ENCODE measurements at places on chromosomes 3 and 15.
A peak's percentile ranks its signal among the peaks of the same experiment; 100 is the strongest.

GRCh38 chr3:194031867-194032635, 103.9 kb upstream of the HES1 start:
- DNase-seq = no peak

- DNase-seq = no peak
These were observed 211.8 kb downstream of the TBC1D2B start for GRCh38 chr15:77865701-77866100.

DNA sequence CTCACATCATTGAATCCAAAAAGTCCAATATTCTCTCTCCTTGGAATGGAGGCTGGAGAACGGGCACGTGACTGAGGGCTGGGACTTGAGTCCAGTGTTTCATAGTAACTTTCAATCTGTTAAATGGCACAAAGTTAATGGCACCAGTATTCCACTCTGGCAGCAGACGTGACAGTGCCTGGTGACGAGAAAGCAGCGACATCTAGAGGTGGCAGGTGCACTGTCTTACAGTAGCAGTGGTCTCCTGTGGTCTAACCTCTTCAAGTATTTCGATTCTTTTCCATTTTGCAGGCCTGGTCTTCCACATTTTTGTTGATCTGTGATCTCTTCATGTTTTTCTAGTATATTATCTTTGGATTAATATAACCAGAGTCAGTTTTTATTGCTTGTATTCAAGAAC, 107.1 kb downstream of the OXSM start:
- no peak for DNase-seq

GRCh38 chr3:30661098-30661873, 54.9 kb downstream of the TGFBR2 start:
- no peak for DNase-seq

DNA sequence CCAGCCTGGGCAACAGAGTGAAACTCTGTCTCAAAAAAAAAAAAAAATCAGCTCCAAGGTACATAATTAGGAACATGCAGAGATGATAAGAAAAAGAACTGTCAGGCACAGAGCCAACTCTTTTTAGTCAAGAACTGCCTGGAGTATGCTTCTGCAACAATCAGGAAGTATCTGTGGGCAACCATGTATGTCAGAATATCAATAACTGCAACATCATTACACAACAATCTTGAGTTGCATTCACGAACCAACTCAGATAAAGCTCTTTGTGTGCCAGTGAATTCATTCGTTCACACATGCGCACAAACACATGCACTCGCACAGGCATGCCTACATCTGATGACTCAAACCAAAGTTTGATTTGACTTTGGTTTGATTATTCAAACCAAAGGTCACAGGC, 32.1 kb downstream of the EFHB start:
- DNase-seq = no peak

GRCh38 chr15:52112203-52112750, 298 bp downstream of the BCL2L10 start:
- DNase-seq = peak; percentile 89

GRCh38 chr3:52154135-52155094, at the start of gene POC1A:
TSS of gene POC1A (minus strand) at chr3:52154423. CDS start at chr3:52154372, 51 bp downstream.
- DNase-seq = peak; percentile 99

- DNase-seq = no peak
These were observed 32.0 kb downstream of the RAB11A start for GRCh38 chr15:65901336-65901735.

DNA sequence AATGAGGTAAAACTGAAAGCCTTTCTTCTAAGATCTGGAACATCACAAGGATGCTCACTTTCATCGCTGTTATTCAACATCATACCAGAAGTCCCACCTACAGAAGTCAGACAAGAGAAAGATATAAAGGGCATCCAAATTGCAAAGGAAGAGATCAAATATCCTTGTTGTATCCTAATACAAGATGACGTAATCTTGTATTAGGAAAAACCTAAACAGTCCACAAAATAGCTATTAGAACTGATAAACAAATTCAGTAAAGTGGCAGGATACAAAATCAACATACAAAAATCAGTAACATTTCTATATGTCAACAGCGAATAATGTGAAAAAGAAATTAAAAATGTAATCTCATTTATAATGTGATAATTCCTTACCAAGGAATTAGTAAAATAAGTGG, 195.1 kb upstream of the CBLB start:
- no peak for DNase-seq

DNA sequence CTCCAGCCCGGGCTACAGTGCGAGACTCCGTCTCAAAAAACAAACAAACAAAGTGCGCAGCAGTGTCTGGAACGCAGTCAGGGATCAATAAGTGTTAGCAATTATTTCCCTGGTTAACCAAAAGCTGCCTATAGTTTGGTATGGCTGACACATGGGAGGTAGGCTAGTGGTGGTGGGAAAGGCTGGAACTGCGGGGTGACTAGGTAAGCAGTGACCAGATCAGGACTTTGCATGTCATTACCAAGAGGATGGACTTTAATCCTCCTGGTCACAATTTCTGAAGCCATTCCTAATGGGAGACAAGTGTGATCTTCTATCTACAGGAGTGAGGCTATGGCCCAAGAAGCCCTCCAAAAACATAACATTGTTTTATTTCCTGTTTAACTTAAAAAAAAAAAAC, 47.8 kb downstream of the SLC30A4 start:
- DNase-seq = no peak

- no peak for DNase-seq
These were observed 31.7 kb upstream of the ST8SIA2 start for GRCh38 chr15:92362001-92362350.

- no peak for DNase-seq
These were observed 45.1 kb downstream of the HMCES start for GRCh38 chr3:129323651-129324294.

DNA sequence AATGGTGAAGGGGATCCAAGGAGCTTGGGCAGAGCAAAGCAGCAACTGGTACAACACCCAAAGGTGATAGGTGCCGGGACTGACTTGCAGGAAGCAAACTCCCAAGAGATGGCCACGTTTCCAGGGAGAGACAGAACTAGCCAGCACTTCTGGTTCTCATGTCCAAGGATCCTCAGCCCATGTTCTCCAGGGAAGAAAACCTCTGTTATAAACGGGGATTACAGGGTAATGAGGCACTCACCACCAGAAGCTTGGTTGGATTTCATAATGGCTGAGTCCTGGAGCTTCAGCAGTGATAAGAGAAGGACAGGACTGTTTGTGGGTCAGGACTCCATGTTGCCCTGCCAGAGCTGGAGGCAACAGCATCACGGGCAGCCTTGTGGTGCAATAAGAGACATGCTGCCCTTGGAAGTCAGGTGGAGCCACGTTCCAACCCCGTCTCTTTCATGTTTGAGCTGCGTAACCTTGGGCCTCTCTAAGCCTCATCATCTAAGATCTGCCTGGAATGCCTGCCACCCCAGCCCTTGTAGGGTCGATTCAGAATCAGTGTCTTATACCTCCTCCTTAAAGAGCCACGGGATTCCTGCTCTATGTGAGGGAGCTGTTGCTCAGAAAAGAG, 181.0 kb downstream of the ABHD5 start:
- no peak for DNase-seq

GRCh38 chr15:44231842-44232241, 36.8 kb upstream of the FRMD5 start:
- DNase-seq = no peak

- no peak for DNase-seq
These were observed 103.7 kb upstream of the TGFBR2 start for GRCh38 chr3:30502742-30503073.

- DNase-seq = no peak
These were observed 1.0 kb downstream of the DCBLD2 start for GRCh38 chr3:98900265-98901118.

DNA sequence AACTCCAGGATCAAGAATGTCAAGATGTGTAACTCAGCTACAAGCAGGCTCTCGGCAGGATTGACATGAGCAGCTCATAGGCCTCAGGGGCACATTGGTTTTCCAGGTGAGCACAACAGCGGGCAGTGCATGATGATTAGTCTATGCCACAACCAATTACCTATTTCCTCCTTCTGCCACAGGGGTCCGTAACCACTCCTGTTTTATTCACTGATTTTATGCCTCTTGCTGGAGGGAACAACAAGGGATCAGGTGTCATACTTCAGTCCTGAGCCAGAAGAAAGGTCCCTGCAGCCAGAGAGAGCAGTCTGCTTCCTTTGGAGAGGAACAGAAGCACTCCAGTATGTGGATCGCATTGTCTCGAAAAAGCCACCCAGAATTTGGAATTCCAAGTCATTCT, 35.1 kb upstream of the PTPRG start:
- no peak for DNase-seq

- no peak for DNase-seq
These were observed 638.3 kb downstream of the NTRK3 start for GRCh38 chr15:87618203-87618725.

DNA sequence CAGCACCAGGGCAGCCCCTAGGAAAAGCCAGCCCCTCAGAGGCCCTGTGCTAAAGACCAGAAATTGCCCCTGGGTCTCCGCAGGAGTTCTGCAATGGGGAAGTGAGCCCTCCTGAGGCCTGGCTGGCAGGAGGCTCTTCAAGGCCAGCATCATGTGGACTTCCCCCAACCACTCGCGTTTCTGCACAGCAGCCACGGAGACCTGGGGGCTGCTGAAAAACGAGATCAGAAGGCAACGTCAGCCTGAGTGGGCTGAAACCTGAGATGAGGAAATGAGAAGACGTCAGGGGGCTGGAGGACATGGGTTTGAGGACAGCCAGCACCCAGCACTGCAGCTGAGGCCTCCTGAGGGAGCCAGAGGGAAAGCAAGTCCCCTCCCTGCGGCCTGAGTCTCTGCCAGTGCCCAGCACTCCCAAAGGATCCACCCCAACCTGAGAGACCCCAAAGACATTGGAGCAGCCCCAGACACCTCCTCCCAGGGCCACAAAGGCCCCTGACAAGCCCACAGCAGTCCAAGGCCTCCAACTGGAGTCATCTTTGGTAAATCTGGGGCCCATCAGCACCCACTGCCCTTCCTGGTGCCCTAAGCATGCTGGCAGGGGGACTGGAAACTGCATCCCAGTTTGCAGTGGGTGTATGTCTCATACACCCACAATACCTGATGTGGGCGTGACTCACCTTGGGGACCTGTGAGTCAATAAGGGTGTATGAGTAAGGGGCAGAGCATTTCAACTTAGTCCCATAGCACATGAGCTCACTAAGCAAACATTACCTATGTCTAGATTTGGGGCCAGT, 29.2 kb upstream of the CYP11A1 start:
- DNase-seq = no peak

GRCh38 chr3:156661155-156661554, 13.2 kb upstream of the TIPARP start:
- DNase-seq = no peak

GRCh38 chr3:62597491-62597890, 224.1 kb upstream of the FEZF2 start:
- no peak for DNase-seq

- DNase-seq = no peak
These were observed 104.9 kb upstream of the EOMES start for GRCh38 chr3:27827041-27827440.

DNA sequence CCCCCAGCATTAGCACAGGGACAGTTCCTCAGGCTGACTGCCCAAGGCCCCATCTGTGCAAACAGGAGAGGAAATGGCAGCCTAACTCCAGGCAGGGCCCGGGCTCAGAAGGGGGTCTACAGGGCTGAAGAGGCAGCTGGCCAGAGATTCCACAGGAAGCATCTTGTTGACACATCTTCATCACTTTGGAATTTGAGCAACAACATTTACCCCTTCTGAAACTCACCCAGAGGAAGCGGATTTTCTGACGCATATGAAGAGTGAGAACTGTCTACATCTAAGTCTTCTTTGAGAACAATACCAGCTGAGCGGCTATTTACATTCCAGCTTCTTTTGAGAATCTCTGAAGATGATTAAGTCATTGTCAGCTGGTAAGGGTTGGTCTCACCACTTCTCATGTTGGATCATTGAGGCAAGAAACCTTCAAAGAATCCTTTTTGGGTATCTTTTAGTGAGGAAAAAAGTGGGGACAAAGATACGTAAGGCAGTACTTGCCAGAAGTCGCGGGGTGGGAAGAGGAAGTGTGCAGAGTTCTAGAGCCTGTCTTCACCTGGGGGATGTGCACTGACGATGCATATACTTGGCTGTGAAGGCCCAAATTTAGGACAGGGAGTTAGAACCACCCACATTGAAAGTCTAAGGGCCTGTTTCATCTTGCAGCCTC, 25.4 kb upstream of the SRP14 start:
- no peak for DNase-seq

DNA sequence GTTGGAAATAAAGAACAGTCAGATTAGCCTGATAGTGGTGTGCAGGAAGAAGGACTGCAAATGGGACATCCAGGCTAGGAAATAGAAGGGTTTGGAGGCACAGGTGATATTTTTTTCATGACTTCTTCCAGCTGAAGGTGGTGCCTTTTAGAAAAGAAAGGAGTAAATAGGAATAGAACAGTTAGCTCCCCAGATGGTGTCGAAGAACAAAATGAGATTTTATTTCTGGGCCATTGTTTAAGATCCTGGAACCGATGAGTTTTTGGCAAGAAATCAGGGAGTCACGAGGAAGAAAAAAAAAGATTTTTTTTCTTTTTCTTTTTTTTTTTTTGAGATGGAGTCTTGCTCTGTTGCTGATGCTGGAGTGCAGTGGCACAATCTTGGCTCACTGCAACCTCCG, 9.8 kb upstream of the NCK1 start:
- DNase-seq = no peak

- DNase-seq = no peak
These were observed 188.3 kb downstream of the RSL24D1 start for GRCh38 chr15:55008421-55008820.

DNA sequence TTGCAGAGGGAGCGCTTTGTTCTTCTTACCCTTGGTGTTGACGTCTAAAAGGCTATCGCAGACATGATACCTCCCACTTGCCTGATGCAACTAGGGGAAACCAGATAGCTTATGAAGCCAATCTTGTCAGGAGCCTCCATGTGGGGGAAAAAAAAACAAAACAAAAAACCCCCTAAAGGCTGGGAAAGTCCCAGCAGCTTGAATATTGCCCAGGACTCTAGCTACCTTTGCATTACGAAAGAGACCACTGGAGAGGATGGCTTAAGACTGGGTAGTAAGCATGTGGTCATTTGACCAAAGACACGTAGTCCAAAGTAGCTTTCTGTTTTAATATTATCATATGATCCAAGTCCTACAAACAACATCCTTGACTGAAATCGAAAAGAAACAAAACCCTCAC, 120.7 kb upstream of the WNT5A start:
- no peak for DNase-seq

GRCh38 chr3:129672412-129672811, 65.9 kb upstream of the PLXND1 start:
- no peak for DNase-seq

GRCh38 chr15:40048926-40049475, 10.0 kb upstream of the SRP14 start:
- DNase-seq = no peak

DNA sequence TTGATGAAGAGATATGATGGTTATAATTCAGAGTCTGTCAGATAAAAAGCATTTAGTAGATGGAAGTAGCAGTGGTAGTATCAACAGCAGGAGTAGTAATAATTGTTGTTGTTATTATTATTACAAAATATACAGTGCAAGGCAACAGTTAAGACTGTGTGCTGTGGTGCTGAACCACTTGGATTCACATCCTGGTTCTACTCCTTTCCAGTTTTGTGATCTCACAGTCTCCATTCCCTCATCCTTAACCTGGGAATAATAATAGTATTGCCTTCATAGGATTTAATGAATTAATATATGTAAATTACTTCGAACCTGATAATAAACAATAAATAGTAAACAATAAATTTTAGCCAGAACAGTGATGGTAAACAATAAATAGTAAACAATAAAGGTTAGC, 37.1 kb upstream of the TSC22D2 start:
- no peak for DNase-seq

- peak; percentile 56 for DNase-seq
These were observed 2.1 kb downstream of the TLE3 start for GRCh38 chr15:70095408-70096214.

GRCh38 chr3:112730210-112730609, 89.3 kb upstream of the CCDC80 start:
- no peak for DNase-seq
